H9 (cell line): ENCODE measurements at places on chromosomes 7 and 10. TPM values are rescaled to one million over a fixed set of nuclear protein-coding genes. Genes with fewer than 3 reads are reported as not detected.

GRCh38 chr10:130750441-130750840 lies 561.1 kb downstream of the TCERG1L start:
- DNase-seq, result no peak

DNA sequence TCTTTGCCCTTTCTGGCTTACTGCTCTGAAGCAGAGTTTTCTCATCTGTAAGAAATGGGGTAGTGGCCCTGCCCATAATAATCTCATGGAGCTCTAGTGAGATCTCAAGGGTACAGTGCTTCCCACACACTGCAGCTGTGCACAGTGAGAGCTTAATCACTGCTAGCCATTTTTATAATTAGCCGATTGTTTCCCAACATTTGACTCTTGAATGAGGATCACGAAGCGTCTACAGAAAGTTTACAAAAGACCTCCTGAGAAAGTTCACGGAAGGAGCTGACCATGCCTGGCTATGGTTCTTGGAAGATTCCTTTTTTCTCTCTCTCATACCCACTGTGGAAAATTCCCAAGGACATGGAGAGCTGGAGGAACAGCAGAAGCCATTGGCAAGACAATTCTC lies 70.4 kb downstream of the FAM171A1 start:
- DNase-seq, result no peak

- peak; percentile 34 for DNase-seq
Observed at GRCh38 chr7:21869785-21870402, 75.8 kb downstream of the CDCA7L start.

DNA sequence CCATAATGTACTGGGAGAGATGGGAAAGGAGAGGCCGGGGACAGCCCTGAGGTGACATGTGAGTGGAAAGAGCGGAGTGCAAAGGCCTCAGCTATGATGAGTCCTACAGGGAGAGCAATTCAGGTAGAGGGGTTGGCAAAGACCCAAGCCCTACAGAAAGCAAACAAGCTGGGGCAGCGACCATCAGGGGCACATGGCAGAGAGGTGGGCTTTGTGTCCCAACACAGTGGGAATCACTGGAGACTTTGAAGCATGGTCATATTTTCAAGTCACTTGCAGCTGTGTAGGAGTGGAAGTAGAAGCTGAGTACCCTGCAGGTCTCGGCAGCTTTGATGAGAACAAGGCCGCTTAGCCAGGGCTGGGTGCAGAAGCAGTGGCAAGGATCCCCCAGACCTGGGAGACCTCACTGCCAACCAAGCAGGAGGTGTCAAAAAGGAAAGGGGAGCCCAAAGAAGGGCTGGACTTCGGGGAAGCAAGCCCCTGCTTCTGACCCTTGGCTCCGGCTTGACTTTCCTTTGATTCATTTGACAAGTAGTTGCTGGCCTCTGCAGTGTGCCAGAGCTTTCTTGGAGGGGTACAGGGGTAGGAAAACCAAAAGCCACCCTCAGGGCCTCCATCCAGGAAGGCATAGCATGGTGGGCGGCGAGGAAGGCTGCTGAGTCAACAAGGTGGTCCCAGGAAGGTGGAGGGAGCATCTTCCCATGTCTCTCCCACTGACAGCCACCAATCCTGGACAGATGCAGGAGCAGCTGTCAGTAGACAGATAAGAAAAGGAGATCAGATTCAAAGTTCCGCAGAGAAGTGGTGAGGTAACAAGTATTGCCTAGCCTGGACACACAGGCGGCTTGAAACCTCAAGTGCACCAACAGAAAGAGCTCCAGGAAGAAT lies 1.9 kb upstream of the PGAM2 start:
- no peak for DNase-seq

GRCh38 chr10:119803264-119803663 lies 69.4 kb downstream of the MCMBP start:
- DNase-seq, result no peak

DNA sequence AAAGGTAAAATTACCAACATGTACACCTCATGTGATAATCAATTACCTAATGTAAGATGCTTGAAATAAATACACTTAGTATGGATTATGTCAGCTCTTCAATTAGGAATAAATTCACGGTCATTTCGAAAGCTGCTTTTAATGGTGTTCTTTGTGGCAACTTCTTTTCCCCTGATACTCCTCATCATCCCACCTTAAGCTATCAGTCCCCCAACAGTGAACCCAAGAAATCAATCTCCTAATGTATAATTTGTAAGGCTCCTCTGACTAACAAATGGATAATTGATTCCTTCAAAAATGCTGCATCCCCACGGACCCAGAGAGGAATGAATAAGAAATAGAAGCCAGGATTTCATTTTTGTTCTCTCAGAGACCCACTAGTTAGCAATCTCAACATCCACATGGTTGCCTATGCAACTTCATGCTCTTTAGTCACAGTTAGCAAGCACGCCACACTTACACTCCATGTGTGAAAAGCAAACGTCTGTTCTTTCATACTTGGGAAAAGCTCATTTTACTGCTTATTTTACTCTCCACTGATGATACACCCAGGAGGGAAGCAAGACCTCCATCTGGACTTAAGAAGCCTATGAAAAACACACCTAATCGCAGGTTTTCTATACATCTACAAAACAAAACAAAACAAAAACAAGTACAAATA lies 70.1 kb downstream of the VPS41 start:
- no peak for DNase-seq

The NODAL gene
- total RNA-seq, result 80.7 and 84.7 TPM in 2 replicates

The ELFN1 gene
- 3.7 and 4.0 TPM in 2 replicates for total RNA-seq
